ENCODE measurements at places on chromosomes 7 and 10.

- DNase-seq, result no peak
Measured at GRCh38 chr10:29595636-29596225, 39.0 kb downstream of the SVIL start.

DNA sequence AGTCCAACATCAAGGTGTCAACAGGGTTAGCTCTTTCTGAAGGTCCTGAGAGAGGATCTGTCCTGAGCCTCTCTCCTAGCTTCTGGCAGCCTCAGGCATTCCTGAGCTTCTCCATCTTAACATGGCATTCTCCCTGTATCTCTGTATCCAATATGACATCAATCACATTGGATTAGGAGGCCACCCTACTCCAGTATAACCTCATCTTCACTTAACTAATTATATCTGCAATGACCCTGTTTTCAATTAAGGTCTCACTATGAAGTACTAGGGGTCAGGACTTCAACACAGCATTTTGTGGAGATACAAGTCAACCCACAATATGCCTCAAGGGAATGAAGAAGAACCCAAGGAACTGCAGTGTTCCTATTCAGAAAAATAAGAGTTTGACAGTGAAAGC is 133.8 kb downstream of the RELN start:
- no peak for DNase-seq

- no peak for DNase-seq
Measured at GRCh38 chr7:30864101-30864500, 47.6 kb upstream of the AQP1 start.

DNA sequence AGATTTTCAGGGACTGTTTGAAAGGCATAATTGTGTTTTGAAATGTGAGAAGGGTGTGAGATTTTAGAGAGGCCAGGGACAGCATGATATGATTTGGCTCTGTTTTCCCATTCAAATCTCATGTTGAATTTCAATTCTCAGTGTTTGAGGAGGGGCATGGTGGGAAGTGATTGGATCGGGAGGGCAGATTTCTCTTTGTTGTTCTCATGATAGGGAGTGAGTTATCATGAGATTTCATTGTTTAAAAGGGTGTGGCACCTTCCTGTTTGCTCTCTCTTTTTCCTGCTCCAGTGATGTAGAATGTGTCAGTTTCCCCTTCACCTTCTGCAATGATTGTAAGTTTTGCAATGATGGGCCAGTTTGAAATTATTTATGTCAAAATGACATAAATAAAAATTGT is 113.0 kb upstream of the PCDH15 start:
- no peak for DNase-seq

DNA sequence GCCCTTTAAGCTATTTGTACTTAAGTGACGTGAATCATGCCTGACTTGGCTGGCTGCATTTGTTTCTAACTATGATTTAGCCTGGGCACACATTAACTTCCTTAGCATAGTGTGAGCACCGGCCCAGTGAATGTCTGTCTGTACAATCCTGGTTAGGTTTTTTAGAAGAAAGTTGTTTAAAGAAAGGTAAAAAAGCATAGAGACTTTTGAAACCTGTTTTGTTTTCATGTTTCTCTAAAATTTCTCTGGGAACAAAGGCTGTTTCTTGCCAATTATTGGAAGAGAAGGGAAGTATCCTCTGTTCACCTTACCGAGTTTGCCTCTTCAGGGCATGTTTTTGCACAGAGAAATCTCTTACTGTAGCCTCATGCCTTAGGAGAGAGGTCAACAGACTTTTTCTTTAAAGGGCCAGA is 42.9 kb upstream of the MET start:
- no peak for DNase-seq

GRCh38 chr10:132392811-132393694 is 3.9 kb upstream of the PWWP2B start:
- DNase-seq, result no peak

DNA sequence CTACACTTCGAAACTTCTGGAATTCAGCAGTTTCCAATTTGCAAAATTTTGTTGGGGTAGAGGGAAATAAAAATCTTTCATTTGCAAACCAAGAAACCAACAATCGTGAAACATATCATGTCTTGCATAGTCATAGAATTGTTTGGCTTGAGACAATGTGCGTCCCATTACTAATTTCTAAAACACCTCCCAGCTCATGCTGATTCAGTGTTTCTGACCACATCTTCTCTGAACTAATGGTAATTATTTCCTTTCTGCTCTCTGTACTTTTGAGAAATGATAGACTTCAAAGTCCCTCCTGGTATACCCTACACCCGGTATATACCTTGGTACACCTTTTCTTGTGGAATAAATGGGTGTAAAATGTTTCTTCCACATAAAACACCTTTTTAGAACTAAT is 41.8 kb upstream of the TSPAN13 start:
- DNase-seq, result no peak

DNA sequence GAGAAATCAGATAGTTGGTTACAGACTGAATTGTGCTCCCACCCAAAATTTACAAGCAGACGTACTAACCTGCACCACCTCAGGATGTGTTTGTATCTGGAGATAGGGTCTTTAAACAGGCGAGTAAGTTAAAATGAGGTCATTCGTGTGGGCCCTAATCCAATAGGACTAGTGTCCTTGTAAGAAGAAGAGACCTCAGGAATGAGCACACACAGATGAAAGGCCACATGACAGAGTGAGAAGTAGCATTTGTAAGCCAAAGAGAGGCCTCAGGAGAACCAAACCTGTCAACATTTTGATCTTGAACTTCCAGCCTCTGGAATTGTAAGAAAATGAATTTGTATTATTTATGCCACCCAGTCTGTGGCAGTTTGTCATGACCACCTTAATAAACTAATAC is 149.5 kb upstream of the VWC2 start:
- no peak for DNase-seq

DNA sequence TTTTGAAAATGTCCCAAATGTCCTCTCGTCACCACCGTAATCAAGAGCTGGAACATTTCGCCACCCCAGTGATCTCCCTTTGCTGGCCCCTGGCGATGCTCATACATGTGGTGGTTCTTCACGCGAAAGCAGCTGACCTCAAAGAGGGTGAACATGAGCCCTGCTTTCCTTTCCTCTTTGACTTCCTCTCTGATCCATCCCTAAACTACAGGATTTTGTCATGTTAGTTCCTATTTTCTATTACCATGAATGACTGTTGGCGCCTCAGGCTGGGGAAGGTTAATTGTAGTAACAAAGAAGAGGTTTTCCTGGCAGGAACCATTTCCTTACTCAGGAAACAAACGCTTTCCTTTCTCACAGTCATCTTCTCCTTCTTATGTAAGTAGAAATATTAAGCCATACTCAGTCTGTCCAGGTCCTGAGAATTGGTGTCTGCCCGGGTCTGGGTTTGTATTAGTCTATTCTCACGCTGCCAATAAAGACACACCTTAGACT is 114.5 kb downstream of the INSYN2A start:
- no peak for DNase-seq

- no peak for DNase-seq
Measured at GRCh38 chr7:9796241-9796640, 1177.4 kb upstream of the PHF14 start.

DNA sequence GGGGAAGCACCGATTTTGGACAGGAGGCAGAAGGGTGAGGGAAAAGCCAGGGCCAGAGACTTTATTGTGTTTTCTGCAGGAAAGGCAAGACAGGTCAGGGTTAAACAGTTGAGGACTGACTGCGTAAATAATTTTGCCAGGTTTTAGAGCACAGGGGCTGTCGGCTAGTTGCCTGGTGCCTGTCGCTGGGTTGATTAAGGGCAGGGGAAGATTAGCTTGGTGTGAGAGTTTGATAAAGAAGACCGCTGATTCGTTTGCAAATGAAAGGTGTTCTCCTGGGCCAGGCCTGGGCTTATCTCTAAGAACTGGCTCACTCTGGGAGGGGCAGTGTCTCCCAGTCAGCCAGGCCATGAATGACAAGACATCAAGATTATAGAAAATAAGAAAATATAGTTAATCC is 75.6 kb downstream of the SLC37A3 start:
- DNase-seq, result no peak

- no peak for DNase-seq
Measured at GRCh38 chr7:105003872-105004510, 10.0 kb upstream of the KMT2E start.

DNA sequence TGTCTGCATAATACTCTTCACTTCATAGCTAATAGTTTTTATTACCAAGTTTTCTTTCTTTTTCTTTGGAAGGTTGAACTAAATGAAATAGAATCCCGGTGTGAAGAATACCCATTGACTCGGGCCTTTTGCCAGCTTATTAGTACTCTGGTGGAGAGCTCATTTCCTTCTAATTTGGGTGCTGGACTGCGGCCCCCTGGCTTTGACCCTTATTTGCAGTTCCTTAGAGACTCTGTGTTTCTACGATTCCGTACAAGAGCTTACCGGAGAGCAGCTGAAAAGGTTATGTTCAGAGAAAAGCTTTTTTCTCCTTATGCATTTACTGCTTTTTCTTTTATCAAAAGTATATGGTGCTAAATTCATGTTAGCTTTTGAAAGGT is 40.2 kb downstream of the NUP205 start:
- no peak for DNase-seq

DNA sequence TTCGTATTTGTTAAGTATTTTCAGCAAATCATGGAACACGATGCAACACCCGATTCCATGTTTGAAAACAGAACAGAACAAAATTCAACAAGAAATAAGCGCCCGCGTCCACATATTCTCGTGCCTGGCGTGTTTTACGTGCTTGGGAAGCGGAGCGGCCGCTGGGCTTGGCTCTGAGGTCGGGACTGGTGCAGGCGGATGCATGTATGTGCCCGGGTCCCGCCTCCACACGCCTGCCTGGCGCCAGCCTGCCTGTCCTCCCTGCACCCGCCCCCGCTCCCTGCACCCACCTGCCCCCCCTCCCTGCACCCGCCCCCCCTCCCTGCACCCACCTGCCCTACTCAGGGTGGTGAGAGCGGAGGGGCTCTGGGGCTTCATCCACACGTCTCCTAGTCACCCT is 454.5 kb downstream of the DNAJB6 start:
- DNase-seq, result no peak

DNA sequence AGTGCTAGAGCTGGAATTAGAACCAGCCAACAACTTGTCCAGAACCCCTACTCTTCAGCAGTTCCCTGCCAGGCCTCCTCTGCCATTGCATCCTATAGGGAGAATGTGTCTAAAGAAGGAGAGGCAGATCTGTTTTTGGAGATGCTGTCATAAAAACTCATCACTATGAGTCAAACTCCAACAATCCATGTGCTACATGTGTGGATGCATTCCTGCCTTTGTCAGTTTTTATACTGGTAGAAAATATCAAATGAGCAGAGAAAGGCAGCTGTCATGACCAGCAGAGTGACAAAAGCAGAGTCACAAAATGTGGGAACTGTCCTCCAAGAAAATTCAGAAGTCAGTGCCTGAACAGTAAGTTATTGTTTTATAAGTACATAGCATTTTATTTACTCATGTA is 93.0 kb downstream of the ABLIM1 start:
- no peak for DNase-seq

- DNase-seq, result no peak
Measured at GRCh38 chr7:128178611-128179010, 62.5 kb upstream of the LEP start.

DNA sequence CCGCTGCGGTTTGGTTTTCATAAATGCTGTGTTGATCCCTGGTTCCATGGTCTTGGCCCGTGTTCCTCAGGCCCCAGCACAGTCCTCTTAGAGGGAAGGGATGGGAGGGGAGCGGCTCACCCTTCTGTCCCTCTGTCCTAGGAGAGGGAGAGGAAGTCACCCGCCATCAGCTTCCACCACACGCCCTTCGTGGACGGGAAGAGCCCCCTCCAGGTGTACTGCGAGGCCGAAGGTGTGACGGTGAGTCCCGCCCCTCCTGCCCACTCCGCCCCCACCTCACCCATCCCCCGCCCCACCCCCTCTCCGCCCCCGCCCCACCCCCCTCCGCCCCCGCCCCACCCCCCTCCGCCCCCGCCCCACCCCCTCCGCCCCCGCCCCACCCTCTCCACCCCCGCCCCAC is 37.5 kb upstream of the DPYSL4 start:
- DNase-seq, result no peak

GRCh38 chr7:131970602-131971001 is 414.2 kb upstream of the PODXL start:
- DNase-seq, result no peak

DNA sequence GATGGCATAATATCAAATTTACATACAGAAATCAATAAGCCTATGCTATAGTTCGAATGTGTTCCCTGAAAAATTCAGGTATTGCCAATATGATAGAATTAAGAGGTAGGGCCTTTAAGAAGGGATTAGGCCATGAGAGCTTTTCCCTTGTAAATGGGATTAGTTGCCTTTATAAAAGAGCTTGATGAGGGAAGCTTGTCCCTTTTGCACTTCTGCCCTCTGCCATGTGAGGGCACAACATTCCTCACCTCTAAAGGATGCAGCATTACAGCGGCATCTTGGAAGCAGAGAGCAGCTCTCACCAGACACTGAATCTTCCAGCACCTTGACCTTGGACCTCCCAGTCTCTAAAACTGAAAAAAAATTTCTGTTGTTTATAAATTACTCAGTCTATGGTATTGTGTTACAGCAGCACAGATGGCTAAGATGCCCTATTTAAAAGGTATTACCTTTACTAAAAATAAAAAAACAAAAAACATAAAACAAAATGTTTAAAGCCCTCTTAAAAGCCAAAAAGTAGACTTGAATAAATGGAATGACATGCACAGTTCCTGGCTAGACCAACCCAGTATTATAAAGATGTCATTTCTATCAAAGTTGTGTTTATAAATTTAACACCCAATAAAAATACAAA is 909.6 kb downstream of the REEP3 start:
- DNase-seq, result no peak

DNA sequence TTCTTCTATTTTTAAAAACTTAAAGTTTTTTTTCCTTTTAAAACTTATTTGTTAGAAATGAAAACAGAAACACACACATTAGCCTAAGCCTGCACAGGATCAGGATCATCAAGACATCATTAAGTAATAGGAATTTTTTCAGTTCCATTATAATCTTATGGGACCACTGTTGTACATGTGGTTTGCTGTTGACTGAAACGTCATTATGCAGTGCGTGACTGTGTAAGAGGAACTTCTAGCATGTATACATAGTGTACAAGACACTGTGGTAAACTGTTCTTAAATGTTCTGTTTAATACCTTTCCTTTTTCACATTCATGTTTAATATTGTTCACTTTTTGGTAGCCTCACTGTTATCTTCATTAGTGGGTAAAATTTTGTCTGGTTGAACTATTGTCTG is 12.1 kb downstream of the ENTPD7 start:
- no peak for DNase-seq

GRCh38 chr7:151759591-151760042 is 117.3 kb downstream of the PRKAG2 start:
- peak; percentile 30 for DNase-seq

GRCh38 chr10:112000466-112000865 is 183.1 kb downstream of the GPAM start:
- no peak for DNase-seq

DNA sequence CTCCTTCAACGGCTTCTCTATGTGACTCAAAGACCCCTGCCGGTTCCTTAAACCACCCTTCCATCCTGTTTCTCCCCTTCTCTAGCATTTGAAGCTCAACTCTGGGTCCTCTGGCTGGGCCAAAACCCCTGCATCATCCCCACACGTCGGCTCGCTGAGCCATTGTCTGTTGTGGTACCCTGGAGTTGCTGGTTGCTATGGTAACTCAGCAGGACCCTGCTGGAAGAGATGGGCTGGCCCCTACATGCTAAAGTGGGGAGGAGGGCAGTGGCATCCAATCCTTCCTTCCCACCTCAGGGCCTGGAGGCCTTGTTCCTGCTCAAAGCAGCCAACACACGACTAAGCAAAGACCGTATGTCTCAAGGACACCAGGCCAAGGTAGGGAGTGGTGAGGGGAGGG is 452.5 kb downstream of the PLXNA4 start:
- DNase-seq, result no peak
